ENCODE measurements at places on chromosomes 7 and 10. TPM values are rescaled to one million over a fixed set of nuclear protein-coding genes. Genes with fewer than 3 reads are reported as not detected.

Gene STAG3
- total RNA-seq = 9.3 TPM

Gene CCDC172
- total RNA-seq = not detected

Gene GRID1
- total RNA-seq = 0.11 TPM

Gene ACBD7
- total RNA-seq = 0.77 TPM

Gene AQP1
- 22.7 TPM for total RNA-seq

Gene PRLHR
- total RNA-seq = not detected

Gene TNKS2
- total RNA-seq = 48.0 TPM

Gene TEX36
- total RNA-seq = not detected

Gene CHRM2
- total RNA-seq = not detected

Gene CDHR1
- 6.4 TPM for total RNA-seq

Gene LRRC61
- 14.3 TPM for total RNA-seq

Gene NEUROD6
- total RNA-seq = not detected

DNA sequence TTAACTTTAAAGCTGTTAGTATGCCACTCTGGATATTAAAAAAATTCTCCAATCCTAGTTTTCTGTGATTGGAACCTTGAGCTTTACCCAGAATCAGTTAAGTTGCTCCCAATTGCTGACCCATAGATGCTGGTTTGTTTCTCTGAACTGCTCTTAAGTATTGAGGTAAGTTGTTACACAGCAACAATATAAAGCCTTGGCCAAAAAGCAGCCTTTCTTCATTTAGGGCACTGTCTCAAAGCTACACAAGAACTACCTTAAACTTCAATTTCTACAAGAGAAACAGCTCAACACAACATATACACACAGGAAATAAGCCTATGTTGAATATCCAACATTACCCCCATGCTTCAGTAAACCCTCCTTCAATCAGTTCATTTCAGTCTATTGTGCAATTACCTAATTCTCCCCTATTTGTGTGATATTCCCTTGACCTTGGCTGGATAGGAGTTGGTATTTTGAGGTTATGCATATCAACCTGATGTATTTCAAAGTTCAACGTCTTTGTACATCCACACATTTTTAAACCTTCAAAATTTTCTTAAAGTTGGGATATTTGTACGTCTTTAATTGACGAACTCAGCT lies 11.5 kb downstream of the HNRNPA2B1 start:
- DNase-seq = no peak

- no peak for DNase-seq
Observed at GRCh38 chr7:128954830-128955802, 17.4 kb downstream of the IRF5 start.

- DNase-seq = no peak
Observed at GRCh38 chr7:132004529-132004928, 448.1 kb upstream of the PODXL start.

DNA sequence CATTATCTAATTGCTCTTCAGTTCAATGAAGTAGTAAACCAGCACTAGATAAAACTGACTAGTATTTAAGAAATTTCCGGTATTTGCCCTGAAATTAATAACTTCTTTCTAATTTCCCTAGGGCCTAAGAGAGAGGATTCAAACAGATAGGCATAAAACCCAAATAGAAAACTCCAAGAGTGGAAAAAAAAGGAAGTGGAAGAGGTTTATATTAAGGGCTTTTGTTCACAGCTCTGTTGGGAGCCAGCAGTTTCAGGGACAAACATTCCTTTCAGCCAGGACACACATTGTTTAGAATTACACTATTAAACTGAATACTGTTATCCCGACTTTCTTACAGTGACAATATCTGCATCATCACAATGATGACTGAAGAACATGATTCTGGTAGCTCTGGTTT lies 3.6 kb downstream of the ODAD2 start:
- DNase-seq = no peak

DNA sequence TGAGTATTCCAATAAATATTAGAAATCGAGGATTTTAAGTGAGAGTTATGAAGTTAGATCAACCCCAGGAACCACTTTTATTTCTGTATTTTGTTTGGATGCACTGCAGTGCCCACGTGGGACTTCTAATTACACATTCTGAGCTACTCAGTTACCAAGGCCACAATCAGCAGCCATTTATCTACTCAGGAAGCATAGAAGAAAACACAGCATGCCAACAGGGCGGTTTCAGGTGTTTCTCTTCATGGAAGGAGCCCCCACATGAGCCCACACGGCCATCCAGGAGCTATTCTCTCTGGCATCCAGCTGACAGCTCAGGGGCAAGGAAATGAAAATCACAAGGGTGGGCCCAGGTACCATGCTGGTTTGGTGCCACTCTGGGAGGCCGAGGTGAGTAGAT lies 266.5 kb upstream of the MKLN1 start:
- no peak for DNase-seq

GRCh38 chr10:30028006-30028737 lies 31.2 kb downstream of the JCAD start:
- no peak for DNase-seq

DNA sequence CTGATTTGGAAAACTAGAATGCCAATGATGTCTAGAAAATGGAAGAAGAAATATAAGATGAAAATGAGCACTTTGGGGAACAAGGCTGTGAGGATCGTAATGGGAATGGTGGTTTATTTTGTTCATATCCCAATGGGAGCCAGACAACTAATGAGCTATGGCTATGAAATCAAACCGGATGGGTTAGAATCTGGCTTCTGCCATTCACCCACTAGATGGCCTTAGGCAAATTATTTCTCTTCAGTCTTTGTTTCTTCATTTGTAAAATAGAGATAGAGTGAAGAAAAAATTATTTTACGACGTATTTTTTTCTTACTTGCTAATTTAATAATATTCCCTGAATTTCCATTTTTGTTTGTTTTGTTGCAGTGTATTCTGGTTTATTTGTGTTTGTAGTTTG lies 572.1 kb upstream of the IGFBP3 start:
- no peak for DNase-seq

- DNase-seq = no peak
Observed at GRCh38 chr7:2512179-2512661, 7.4 kb upstream of the LFNG start.

DNA sequence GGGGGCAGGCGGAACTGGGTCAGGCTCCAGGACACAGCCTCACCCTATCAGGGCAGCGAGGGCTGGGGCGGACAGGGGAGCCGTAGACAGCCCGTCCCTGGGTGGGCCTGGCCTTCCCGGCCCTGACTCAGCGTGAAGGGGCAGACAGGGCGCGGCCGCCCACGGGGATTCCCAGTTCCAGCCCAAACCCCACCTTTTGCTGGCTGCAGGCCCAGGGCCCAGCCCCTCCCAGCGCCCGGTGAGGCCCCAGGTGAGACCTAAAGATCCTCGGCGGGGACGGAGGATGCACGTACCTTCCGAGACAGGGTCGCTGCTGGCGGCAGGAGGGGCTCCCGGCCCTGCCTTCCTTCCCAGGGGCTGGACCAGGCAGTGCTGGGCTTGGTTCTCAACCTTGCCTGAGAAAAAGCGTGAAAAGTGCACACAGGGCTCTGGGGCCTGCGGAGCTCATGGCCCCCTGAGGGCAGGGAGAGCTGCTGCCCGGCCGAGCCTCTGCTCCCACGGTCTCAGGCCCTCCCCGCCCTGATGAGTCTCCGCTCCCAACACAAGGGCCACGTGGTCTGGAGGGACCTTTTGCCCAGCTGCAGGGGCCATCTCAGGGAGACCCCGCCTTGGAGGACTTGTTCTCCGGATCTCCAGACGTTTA lies 43.9 kb upstream of the DNAJB6 start:
- no peak for DNase-seq

- no peak for DNase-seq
Observed at GRCh38 chr7:116779931-116780330, 82.5 kb upstream of the CAPZA2 start.

DNA sequence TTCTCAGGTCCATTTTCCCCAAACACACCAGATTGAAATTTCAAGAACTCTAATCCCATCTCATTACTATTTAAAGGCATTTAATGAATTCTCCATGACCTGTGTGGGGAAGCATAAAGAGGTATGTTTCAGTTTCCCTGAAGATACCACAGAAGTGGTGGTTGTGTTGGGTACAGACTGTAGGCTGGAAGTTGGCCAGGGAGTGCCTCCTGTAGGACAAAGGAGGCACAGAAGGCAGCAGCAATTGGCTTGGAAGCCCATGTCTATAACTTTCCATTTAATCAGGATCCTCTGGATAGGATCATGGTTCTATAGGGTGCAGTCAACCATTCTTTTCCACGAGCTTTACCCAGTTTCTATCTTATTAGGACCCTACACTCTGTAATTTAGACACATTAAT lies 8.6 kb upstream of the BET1 start:
- DNase-seq = no peak

- peak; percentile 92 for DNase-seq
Observed at GRCh38 chr7:873367-874002, 2.9 kb upstream of the GET4 start.

DNA sequence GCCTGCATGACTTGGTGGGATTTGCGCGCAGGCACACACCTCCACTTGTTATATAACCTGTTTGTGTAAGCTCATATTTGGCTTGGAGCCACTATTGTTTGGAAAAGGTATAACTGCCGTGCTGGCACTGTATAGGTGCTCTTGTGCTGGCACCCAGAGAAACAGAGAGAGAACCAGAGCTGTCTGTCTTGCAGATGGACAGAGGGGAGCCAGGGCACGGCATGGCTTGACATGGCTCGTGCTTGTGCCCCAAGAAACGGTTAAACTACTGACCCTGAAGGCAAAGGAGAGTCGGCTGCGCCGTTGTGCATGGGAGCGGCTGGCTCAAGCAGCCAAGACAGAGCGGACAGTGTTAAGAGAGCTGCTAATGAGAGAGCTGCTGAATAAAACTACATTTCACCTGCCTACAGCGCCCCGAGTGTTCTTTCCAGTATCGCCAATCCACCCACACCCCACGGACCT lies 23.2 kb downstream of the RAPGEF5 start:
- DNase-seq = no peak

DNA sequence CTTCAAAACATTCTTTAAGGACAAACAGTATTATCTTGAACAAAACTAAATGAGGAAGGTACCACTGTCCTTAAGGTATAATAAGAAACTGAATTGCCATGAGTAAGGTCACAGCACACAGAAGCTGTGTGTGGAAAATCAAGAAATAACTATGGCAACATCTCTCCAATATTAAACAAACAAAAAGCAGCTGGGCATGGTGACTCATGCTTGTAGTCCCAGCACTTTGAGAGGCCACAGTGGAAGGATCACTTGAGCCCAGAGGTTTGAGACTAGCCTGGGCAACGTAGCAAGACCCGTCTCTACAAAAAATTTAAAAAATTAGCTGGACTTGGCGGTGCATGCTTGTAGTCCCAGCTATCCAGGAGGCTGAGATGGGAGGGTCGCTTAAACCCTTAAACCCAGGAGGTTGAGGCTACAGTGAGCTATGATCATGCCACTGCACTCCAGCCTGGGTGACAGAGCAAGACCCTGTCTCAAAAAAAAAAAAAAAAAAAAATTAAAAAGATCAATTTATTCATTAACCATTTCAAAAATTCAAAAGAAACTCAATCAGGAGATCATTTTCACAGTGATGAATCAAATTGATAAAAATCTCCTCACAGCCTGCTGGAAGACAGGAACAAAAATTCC lies 195.4 kb downstream of the SKIDA1 start:
- no peak for DNase-seq

GRCh38 chr7:44808914-44809393 lies 12.5 kb downstream of the PPIA start:
- DNase-seq = peak; percentile 29

GRCh38 chr10:119737823-119738222 lies 12.0 kb downstream of the INPP5F start:
- DNase-seq = no peak

DNA sequence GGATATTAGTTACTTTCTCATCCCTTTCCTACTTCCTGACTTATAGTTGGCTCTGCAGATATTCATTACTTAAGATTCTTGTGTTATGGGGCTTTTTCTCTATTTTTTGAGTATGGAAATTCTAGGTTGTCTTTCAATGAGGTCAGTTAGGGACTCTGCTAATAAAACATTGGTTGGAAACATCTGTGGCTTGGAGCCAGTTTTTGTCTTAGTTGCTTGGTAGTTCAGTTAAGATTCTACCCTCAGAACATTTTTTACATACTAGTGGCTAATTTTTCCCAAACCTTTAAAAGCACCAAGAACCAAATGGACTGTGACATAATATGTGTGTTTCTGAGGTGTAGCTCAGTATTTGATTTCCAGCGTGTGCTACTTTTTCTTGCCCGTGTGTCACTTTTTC lies 305.6 kb upstream of the FZD1 start:
- DNase-seq = no peak

DNA sequence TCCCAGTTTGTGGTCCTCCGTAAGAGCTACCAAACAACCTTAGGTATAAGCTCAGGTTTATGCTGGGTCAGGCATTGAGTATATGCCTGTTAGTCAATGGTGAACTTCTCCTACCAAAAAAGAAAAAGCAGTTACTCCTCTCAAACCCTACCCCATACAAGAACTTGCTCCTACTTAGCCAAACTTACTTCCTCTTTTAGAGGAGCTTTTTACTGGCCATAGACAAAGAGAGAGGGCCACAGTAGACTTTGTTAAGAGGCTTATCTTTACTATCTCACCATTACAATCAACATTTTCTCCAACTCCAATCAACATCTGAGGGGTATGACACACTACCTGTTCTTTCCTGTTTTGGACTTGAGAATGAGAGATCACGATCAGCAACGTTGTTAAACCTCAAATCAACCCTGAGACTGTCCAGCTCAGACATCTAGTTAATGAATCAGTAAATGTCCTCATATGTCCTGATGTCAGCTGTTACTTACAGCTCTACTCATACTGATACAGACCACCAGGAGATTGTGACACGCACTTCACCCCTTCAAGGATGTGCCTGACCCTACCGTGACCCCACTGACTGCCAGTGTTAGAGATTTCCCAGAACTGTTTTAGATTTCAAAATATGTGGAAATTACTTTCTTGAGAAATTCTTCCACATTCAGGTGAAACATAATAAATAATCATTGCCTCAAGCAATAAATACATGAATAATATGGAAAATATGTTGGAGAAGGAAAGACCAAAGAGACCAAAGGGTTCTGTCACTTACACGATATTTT lies 18.4 kb upstream of the CCDC71L start:
- no peak for DNase-seq

GRCh38 chr7:6252341-6252746 lies 20.1 kb downstream of the CYTH3 start:
- no peak for DNase-seq

DNA sequence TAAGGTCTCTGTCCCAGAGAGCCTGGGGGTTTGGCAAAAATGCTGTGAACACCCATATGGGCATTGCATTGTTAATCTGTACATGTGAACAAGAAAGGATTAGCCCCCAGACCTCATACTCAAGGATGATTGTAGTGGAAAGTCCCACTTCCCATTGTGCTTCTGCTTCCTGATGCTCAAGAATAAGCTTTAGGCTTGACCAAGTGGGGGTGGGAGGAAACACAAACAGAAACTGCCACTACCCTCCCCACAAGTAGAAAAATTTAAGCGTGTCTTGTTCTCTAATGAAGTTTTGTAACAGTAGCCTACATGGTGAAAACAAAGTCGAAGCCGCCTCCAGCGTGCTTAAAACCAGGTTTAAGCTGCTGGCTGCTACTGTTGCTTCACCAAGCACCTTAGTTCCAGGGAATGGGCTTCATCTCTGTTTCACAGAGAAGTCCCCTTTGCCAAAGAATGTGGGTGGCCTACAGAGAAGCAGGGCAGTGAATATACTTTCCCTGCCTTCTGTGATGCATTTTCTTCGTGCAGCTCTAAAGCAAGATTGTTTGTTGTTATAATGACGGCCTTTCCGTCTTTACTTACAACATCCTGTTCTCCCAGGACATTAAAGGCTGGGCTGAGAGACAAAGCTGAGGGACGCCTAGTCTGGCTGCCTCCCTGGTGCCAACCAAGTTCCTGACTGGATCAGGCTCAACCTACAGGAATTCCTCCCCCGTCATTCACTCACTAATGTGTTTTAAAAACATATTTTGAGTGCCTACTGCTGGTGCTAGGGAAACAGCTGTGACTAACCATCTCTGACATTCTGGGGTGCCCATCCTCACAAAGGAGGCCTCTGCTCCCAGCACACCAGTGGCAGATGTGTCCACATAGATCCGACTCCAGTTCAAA lies 32.1 kb upstream of the CCSER2 start:
- no peak for DNase-seq
